ENCODE measurements at places on chromosomes 7 and 10. TPM values are rescaled to one million over a fixed set of nuclear protein-coding genes. Genes with fewer than 3 reads are reported as not detected.

GRCh38 chr7:158394936-158395335 is 192.7 kb downstream of the PTPRN2 start:
- DNase-seq: peak; percentile 28

- no peak for DNase-seq
Observed at GRCh38 chr10:5402798-5403197, 1.8 kb downstream of the TUBAL3 start.

DNA sequence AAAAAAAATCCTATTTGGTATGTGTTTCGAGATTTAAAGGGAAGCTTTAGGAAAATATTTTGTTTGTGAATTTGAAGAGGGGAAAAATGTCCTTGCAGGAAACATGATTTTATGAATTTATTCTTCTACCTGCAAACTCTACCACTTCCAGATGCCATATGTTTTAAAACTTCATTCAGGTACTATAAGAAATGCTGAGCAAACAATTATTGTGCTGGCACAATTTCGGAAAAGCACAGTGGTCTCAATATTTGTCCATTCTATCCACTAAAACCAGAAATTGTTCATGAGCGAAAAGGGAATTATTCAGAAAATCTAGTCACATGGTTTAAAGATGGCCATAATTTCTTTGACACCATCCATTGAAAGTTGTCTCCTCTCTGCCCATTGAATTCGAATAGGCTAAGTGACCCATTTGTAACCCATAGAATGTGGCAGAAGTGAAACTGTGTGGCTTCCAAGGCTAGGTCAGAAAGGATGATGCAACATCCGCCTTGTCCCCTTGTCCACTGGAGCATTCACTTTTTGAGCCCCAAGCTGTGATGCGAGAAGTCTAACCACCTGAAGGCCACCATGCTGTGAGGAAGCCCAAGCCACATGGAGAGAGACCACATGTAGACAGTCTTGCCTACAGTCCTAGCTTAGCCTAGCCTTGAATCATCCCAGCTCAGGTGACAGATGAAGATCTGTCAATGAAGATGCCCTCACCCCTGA is 189.8 kb upstream of the PRKCQ start:
- no peak for DNase-seq

- DNase-seq: no peak
Observed at GRCh38 chr10:127976701-127977356, 69.9 kb downstream of the PTPRE start.

- DNase-seq: no peak
Observed at GRCh38 chr7:81846398-81846797, 76.6 kb upstream of the HGF start.

DNA sequence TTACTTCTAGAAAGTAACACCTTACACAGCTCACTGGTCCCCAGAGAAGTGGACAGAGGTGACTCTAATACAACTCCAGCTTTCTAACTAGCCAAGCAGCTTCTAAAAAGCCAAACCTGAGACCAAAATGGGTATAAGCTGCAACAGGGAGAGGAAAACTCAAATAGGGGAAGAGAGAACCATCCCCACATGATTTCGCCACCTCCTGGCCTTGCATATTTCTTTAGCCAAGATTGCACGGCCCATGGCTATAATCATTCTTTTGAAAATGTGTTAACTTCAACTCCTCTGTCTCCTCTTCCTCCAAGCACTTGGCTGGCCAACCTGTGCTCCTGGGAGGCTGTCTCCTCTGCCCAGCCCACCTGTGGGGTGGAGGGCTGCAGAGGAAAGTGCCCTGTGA is 28.7 kb downstream of the NUP42 start:
- no peak for DNase-seq

- no peak for DNase-seq
Observed at GRCh38 chr7:66720561-66720960, 20.0 kb upstream of the RABGEF1 start.

Gene OLAH
- total RNA-seq: not detected

DNA sequence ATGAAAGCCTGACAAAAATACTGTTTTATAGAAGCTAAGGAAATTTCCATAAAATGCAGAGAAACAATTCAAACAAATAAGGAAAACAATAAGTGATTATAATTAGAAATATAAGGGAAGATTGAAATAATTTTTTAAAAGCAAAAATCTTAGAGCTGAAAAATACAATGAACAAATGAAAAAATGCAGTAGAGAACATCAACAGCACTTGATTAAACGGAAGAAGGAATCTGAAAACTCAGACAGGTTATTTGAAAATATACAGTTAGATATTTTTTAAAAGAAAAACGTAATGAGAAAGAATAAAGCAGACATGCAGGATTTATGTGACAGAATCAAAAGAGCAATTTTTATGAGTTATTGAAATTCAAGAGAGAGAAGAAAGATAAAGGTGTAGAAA is 279.1 kb upstream of the MAGI2 start:
- no peak for DNase-seq

GRCh38 chr7:20661884-20662283 is 46.4 kb downstream of the ABCB5 start:
- DNase-seq: no peak

DNA sequence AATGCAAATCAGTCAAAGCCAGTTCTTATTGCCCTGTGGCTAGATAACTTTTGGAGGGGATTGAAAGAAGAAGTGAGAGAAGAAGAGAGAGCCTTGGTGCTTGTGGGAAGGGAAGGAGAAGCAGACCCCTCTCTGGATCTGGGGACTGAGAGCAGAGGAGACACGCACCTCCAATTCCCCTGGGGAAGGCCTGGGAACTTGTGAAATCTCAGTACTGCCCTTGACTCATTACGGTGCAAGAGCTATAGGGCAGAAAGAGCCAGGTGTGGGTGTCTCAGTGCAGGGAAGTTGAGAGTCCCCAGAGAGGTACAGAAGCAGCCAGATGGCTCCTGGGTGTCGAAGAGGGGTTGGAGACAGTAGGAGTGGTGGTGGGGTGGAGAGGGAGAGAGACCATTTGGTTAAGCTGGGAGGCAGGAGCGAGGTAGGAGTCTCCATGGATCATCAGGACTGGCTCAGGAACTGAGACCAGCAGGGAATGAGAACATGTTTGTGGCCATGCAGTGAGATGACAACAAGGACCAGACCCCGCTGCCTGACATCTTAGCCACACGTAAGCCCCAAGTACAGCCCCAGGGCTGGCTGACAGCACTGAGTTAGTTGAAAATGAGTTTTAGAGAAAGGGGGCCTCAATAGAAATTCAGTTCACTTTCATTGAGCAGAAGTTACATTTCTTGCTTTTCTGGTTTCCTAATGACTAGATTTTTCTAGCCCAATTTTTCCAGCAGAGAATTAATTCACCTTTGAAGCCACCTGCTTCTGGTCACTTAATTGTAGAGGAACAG is 238.2 kb downstream of the BUB3 start:
- no peak for DNase-seq

- DNase-seq: no peak
Observed at GRCh38 chr10:115761166-115761565, 511.8 kb downstream of the GFRA1 start.

- DNase-seq: no peak
Observed at GRCh38 chr7:50347693-50348092, 43.2 kb downstream of the IKZF1 start.

Gene GNGT1
- not detected for total RNA-seq

GRCh38 chr10:97407211-97407951 is 6.2 kb upstream of the RRP12 start:
- peak; percentile 87 for DNase-seq

Gene PTCD1
- total RNA-seq: 18.2 TPM

- DNase-seq: no peak
Observed at GRCh38 chr10:102781921-102782557, 38.3 kb downstream of the WBP1L start.

- DNase-seq: no peak
Observed at GRCh38 chr7:67653856-67654454, 657.3 kb downstream of the TYW1 start.

- no peak for DNase-seq
Observed at GRCh38 chr7:143394777-143395176, 13.6 kb downstream of the ZYX start.

- DNase-seq: no peak
Observed at GRCh38 chr10:20299034-20299736, 483.0 kb downstream of the PLXDC2 start.

GRCh38 chr10:114370966-114371365 is 33.3 kb downstream of the AFAP1L2 start:
- DNase-seq: no peak

DNA sequence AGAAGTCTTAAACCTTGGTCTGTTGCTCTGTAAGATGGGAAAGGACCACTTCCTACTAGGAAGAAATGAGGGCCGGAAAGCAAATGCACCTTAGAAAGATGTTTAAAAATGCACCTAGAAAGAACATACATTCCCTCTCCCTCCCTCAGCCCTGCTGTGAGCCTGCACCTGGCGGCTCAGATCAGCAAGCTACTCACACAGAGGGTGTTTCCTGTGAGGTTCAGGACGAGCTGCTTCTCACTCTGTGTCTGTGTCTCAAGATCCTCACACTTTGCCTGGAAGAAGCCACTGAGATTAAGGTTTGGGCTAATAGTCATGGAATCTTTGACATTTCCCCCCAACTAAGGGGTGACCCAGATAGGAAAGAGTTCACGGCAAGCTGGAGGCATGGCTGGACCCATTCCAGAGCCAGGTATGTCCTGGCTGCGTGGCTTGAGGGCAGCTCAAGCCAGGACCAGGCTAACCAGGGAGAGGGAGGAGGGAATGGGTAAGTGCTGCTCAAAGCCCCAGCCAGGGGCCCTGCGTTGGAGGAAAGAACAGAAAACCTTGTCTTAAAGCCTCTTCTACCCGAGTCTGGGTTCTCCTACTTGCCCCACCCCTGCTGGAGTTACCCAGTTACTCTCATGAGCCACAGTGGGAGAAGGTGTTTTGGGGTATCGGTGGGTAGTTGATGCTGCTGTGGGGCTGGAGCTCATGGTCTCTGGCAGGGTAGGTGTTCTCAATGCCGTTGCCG is 47.5 kb downstream of the PODXL start:
- no peak for DNase-seq

GRCh38 chr7:11557627-11558026 is 274.4 kb downstream of the THSD7A start:
- DNase-seq: peak; percentile 61

Gene IDE
- 21.1 TPM for total RNA-seq

Gene DYNC1I1
- total RNA-seq: 0.13 TPM

DNA sequence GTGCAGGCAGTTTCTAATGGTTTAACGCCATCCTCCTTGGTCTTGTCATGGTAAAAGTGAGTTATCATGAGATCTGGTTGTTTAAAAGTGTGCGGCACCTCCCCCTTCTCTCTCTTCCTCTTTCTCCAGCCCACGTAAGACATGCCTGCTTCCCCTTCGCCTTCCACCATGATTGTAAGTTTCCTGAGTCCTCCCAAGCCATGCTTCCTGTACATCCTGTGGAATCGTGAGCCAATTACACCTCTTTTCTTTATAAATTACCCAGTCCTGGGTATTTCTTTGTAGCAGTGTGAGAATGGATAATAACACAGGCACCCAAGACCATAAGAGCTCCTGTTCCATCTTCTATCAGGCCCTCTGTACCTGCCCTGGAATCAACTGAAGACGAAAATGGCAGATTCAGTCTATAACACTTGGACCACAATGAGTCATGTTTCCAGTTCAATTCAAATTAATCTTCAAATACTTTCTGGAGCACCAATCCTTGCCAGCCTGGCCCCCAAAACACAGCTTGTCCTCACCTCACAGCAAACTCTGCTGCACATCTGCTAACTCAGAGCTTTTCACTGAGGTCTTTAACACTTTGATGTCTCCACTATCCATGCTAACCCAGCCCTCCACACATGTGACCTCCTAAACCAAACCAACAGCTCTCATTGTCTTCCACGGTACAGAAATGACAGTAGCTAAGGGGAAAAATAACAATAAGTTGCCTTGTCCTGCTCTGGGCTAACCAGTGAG is 73.2 kb downstream of the SFMBT2 start:
- no peak for DNase-seq

- no peak for DNase-seq
Observed at GRCh38 chr10:133335246-133336117, 1.2 kb downstream of the CALY start.

DNA sequence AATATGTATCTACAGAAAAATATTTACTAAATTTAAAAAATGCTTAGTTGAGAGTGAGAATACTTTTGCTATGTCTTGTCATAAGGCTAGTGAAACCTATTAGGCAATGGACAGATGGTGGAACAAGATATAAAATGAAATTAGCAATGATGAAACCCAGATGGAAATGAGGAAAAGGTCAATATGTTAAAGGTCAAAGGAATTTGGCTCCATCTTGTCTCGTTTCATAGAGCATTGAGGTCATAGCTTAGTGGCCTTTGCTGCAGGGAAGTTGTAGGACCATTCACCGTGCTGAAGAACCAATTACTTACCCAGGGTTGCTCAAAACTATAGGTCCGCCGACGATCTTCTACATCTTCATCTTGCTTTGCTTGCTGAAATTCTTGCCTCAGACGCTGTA is 683.9 kb downstream of the PARD3 start:
- no peak for DNase-seq

Gene GBX1
- not detected for total RNA-seq
